ENCODE measurements at places on chromosomes 7 and 10.

DNA sequence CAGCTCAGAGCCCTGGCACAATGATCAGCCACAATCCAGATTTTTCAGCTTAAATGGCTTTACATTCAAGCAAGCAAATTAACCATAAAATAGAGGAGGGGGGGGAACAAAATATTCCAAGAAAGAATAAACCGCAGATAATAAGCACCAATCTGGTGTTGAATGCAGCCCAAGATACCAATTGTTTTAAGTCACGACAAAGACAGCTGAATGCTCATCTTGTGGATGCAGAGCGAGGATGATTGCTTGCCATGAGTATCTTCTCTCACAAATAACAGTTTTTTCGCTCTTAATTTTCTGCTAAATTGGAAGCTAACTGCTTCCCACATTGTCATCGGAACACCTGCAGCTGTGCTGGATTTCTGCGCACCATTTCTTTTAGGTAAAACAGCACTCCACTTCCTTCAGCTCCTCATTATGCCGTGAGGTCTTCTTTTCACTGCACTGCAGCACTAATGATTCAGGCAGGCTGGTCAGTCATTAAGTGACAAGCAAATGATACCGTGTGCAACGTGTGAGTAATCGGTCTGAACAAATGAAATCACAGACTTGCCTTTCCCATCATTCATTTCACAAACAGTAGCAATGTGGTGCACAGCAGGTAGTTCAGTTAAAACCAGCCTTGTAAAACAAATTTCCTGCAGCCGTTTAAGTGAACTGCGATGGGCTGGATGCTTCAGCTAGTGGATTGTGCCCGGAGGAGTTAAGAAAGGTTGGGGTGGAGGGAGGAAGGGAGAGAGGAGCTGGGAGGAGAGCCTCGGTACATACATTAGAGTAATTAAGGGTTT is 106.4 kb upstream of the CDCA7L start:
- peak; percentile 2 for DNase-seq

DNA sequence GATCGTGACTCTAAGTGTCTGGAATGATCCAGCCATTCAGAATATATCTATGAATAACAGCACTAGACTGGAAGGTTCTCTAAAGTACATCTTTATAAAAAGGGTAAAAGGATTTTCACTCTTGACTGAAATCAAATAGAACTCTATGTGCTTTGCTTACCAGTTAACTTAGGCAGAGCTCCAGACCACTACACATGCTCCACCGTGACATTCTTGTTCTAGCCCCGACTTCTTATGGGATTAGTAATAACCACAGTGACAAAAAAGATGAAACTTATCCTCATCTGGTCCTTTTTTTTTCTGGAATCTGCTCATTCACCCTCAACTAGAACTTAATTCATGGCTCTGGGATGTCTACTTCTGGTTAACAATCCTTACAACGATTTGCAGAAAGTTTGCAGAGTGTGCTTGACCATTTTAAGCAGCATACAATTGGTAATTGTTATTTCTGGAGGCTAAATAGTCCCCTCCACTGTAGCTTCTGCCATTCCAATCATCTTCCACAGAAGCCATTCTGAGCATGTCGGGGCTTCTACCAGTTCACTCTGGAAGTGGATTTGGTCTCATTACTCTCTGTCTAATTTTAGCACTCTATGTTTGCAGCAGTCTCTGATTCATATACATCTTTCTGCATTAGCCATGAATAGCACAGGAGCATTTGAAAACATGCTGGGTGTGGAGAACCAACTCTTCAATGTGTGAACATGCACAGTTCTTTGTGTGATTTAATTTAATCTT is 163.7 kb upstream of the CDC14C start:
- no peak for DNase-seq

DNA sequence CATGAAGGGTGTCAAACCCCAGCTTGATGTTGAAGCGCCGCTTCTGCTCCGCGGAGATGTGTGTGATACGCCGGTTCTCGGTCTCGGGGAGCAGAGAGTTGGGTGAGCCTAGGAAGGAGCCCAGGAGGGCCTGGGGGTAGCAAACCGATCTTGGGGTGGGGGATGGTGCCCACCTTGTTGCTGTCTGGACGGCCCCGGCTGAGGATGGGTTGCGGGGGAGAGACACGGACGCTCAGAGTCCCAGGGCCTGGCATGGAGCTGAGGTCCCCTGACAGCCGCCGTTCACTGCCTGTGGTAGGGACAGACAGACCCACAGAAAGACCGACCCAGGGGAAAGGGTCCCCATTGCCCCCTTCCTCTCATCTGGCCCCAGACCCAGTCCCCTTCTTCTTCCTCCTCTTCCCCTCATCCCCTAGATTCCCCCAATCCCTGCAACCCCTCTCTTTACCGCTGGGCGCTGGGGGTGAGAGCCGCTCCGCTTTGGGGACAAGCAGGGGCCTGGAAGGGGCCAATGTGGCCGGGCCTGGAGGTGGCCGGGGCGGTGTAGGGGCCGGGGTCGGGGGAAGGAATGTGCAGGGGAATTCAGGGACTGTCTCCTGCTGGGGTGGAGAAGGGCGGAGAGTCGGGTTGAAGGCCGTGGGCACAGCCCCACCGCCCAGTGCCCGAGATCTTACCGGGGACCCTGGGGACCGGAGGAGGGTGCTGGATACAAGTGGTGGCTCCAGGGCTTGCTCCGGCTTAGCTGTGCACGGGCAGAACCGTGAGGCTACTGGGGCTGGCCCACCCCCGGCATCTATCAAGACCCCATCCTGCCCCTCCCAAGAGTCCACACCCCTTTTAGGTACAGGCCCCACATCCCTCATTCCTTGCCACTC is 18.0 kb upstream of the TBL2 start:
- no peak for DNase-seq

- no peak for DNase-seq
These were observed 3.0 kb upstream of the EPHB6 start for GRCh38 chr7:142851919-142852318.

DNA sequence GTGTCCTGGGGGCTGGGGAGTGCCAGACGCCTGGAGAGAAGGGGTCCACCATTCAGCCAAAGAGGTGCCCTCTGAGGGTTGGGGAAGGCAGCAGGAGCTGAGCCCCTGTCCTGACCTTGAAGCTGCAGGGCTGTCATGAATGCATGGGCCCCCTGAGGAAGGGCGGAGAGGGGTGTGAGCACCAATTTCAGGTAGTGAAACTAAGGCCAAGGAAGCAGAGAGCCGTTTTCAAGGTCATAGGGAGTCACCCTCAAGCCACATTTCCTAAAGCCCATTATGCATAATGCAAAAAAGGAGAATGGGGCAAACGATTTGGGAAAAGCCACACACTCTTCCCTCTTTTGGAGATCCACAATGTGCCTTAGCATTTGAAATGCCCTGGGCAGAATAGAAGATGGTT is 37.2 kb downstream of the FIGNL1 start:
- no peak for DNase-seq

GRCh38 chr10:127648885-127649284 is 88.1 kb upstream of the FOXI2 start:
- no peak for DNase-seq

- DNase-seq: peak; percentile 86
These were observed 269.2 kb downstream of the BAMBI start for GRCh38 chr10:28946479-28946878.

- no peak for DNase-seq
These were observed 462 bp downstream of the KIAA1549 start for GRCh38 chr7:138980563-138981291.

DNA sequence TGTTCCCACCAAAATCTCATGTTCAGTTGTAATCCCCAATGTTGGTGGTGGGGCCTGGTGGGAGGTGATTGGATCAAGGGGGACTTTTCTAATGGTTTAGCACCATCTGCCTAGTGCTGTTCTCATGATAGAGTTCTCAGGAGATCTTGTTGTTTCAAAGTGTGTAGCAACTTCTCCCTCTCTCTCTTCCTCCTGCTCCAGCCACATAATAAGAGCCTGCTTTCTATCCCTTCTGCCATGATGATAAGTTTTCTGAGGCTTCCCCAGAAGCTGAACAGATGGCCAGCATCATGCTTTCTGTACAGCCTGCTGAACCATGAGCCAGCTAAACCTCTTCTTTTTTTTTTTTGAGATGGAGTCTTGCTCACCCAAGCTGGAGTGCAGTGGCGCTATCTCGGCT is 910.6 kb downstream of the KCNMA1 start:
- no peak for DNase-seq

GRCh38 chr10:90604636-90605035 is 253.2 kb downstream of the HTR7 start:
- peak; percentile 40 for DNase-seq

- DNase-seq: no peak
These were observed 13.1 kb upstream of the GATA3 start for GRCh38 chr10:8041284-8041991.

- DNase-seq: no peak
These were observed 176.5 kb upstream of the CCZ1B start for GRCh38 chr7:7002418-7003062.

DNA sequence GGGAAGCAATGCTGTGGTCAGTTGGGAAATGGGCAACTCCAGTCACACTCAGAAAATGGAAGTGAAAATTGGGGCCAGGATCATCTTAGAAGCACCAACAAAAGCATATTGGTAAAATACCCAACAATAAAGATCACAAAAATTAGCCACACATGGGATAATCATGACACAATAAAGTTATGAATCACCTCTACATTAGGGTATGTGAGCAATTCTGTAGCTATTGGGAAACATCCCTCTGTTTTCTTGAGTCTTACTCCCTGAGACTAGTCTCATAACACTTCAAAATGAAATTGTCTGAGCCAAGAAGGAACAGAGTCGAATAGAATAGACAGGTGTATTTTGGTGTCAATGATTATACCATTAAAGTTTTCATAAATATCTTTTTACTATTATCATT is 178.3 kb downstream of the DYNC1I1 start:
- peak; percentile 20 for DNase-seq

GRCh38 chr7:143002106-143002505 is 24.8 kb downstream of the OR9A2 start:
- no peak for DNase-seq
